ELR (cell line): ENCODE measurements at places on chromosomes 4 and X.

DNA sequence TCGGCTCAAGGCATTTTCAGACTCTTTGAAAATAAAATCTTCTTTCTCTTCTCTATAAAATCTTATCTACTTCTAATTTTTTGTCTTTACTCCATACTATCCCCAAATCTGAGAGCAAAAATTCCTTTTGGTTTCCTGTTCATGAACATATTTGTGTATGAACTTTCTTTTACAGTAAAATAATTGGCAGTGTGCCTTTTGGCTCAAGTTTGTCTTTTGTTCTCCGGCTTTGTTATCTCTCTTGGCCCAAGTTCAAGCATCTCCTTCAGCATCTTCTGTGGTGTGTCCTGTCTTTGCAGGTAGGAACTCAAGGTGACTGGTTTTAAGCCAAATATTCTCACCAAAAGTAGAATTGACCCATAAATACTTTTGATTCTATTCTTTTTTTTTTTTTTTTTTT, 276.6 kb upstream of the FAT1 start:
- DNase-seq: no peak

DNA sequence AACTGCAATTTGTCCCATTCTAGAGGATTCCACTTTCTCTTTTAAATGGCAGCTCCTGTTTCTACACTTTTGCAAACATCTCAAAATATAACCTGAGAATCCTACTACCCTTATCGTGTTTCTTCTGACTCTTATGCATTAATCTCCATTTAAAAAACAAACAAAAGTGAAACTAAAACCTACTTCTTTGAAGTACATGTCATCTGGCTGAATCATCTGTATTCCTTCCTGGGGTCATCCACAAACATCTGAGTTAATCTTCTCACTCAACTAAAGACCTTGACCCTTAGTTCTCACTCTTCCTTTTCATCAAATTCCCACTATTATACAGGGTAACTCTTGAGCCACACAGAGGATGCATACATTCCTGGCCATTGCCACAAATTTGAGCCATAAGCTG, 584.8 kb downstream of the PPARGC1A start:
- peak; percentile 26 for DNase-seq

GRCh38 chr4:113406723-113407016, 354.9 kb downstream of the CAMK2D start:
- no peak for DNase-seq

- no peak for DNase-seq
These were observed 13.6 kb downstream of the ZNF275 start for GRCh38 chrX:153347530-153347929.

GRCh38 chrX:129980540-129981199, 1.8 kb upstream of the BCORL1 start:
- DNase-seq: peak; percentile 38

GRCh38 chr4:64001229-64001898, 407.9 kb downstream of the TECRL start:
- DNase-seq: peak; percentile 55
